ENCODE measurements at places on chromosomes 16 and 17.

- DNase-seq, result no peak
Measured at GRCh38 chr17:49260817-49261291, 30.3 kb upstream of the PHOSPHO1 start.

DNA sequence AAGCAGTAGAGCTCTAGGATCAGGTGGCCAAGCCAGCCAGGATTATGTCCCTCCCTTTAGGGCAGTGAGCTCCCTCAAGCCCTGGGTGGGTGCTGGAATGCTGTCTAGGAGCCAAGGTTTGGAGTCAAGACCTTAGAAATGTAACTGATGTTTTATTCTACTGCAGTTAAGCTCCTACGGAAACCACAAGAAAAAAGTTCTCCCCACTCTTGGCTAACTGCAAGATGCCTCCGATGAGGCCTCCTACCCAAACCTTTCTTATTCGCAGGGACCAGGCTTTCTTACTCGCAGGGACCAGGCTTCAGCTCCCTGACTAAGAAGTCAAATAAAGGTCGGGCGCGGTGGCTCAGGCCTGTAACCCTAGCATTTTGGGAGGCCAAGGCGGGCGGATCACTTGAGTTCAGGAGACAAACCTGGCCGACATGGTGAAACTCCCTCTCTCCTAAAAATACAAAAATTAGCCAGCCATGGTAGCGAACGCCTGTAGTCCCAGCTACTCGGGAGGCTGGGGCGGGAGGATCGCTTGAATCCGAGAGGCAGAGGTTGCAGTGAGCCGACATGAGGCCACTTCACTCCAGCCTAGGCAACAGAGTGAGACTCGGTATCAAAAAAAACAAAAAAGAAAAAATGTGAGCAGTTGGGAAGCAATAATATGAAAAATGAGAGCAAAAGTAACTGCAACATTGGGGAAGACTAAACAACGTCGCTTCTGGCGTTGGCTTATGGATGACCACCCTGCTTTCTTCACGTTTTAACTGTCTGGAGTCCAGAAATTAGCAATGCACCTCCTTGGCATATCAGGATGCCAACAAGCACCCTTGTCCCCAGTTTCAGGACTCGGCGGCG, 31.7 kb upstream of the ARL4D start:
- no peak for DNase-seq

- DNase-seq, result peak; percentile 32
Measured at GRCh38 chr17:40355123-40355803, 9.3 kb downstream of the GJD3 start.

GRCh38 chr16:87740909-87741424, 24.8 kb downstream of the KLHDC4 start:
- no peak for DNase-seq

GRCh38 chr16:51236583-51236982, 85.5 kb upstream of the SALL1 start:
- no peak for DNase-seq

- no peak for DNase-seq
Measured at GRCh38 chr17:11637796-11638195, 39.5 kb downstream of the DNAH9 start.

DNA sequence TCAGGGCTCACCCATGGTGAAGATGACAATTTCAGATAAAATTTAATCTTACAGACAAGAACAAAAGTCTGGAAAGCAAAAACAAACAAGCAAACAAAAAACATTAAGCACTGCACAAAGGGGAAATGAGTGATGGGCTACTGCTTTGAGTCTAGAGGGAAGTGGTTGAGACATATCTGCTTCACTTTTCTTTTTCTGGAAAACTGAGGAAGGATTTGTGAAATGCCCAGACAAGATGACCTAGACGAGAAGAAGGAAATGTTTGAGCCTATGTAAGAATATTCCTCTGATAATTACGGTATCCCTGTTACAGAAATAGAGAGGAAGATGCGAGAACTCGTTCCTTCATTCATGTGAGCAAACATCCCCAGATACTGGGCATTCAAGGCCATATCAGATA, 11.5 kb upstream of the HYDIN start:
- DNase-seq, result no peak

DNA sequence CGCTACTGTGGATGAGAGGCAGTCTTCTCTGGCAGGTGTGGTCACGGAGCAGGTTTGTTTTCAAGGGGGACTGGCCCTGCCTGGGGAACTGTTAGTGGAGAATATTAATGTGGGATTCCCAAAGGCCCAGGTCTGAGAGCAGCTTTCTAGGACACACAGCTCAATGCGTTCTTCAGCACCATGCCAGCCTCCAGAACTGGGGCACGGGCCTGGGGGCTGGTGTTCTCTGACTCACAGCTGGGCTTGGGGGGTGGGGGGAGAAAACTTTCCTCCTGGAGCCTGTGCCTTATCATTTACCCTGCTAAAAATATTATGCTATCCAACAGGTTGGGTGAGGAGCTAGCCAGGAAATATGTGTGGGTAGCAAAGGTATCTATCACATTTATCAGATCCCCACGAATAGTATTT, 13.5 kb upstream of the LHX1 start:
- no peak for DNase-seq

- no peak for DNase-seq
Measured at GRCh38 chr17:77783991-77784820, 174.3 kb upstream of the TNRC6C start.

DNA sequence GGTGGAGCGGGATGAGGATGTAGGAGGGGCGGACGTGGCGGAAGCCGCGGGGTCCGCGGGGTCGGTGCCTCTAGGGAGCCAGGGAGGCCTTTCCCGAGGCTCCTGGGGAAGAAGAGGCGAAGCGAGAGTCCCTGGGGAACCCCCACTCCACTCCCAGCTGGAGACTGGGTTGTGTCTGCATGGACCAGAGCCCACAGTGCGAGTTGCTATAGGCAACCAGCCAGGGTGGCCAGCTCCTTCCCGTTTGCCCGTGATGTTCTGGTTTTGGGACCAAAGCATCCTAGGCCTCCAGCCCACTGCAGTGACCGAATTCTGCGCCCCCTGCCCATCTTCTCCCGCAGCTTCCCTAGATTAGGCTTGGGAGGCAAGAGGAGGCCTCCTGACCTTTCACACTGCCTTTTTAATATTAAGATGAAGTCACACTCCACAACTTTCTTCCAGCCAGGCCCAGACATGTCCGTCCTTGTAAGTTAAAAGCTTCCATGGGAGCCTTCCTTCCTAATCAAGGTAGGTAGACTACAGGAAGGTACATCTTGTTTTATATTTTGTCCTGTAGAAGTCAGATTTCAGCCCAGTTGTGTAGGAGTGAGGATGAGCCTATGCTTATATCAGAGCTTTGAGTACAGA, 469 bp downstream of the AMZ2 start:
- DNase-seq, result peak; percentile 73

DNA sequence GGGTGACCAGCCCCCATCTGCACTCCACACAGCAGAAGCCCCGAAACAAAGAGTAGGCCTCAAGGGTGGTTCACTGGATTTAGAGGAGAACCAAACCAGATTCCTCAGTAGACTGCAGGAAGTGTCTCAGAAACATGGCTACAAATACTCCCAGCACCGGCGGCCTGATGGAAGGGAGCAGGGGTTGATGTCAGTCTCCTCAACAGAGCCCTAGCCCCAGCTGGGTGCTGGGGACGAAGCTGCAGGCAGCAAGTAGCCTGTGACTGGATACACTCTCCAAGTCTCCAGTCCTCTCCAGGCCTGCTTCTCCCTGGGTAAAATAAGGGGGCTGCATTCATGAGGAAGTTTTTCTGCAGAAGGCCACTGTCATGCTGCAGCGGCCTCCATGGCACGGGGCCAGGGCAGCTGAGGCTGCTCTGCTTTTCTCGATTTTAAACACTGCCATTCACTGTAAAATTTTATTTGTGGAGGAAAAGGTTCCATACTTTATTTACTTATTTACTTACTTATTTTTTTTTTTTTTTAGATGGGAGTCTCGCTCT, 36.7 kb upstream of the SREBF1 start:
- DNase-seq, result no peak

GRCh38 chr16:67245186-67245585, 2.1 kb downstream of the FHOD1 start:
- DNase-seq, result no peak

- DNase-seq, result peak; percentile 34
Measured at GRCh38 chr16:30184096-30184890, 891 bp downstream of the CORO1A start.

GRCh38 chr16:52964290-52964689, 88.4 kb downstream of the CHD9NB start:
- no peak for DNase-seq

DNA sequence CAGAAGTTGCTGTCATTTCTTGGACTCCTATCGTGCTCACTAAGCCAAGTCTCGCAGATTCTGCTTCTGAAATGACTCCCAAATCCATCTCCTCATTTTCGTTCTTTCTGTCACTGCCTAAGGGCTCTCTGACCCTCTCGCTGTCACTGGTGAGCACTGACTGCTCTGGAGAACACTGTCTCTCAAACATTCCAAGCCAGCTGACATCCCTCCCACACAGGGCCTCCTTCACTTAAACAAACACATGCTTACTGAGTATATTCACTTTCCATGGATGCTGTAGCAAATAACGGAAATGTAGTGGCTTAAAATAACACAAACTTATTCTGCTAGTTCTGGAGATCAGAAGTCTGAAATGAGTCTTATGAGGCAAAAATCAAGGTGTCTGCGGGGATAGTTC, 18.8 kb downstream of the CACNG1 start:
- DNase-seq, result no peak

- no peak for DNase-seq
Measured at GRCh38 chr16:56513972-56514371, 5.9 kb downstream of the BBS2 start.

- DNase-seq, result no peak
Measured at GRCh38 chr16:63581570-63581969, 1540.3 kb downstream of the CDH11 start.

DNA sequence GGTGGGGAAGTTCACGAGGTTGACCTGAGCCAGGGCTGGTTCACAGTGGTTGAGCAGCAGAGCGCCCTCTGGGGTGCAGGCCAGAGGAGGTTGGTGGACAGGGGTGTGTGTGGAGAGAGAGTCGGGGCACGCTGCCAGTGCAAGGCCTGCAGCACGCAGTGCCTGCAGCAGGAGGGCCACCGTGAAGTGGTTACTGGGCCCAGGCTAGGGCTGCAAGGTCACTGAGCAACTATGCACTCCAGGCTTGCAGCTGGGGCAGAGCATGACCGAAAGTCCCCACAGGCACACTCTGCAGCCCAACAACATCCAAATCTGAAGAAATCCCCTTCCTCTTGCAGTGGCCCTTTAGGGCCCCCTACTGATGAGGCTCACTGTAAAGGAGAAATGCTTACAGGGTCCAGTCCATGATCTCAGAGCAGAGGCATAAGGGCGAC, 89.1 kb upstream of the NOL11 start:
- DNase-seq, result no peak

GRCh38 chr17:53101706-53102105, 721.0 kb upstream of the KIF2B start:
- no peak for DNase-seq

DNA sequence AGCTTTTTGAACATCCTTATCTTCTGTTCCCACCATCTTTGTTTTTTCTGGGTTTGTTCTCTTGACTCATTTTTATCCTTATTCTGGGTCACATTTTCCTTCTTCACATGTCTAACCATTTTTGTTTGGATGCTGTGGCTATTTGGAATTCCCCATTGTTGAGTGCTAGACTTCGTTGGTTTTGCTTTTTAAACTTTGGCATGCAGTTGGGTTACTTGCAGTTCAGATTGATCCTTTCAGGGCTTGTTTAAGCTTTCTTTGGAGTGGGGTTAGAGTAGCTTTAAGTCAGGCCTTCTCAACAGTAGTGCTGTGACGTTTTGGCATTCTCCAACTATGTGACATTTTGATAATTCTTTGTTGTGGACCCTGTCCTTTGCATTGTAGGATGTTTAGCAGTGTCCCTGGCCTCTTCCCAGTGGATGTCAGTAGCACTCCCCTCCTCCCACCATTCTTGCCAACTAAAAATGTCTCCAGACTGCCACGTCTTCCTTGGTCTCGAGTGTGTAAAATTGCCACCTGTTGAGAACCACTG, 21.1 kb downstream of the PRMT7 start:
- DNase-seq, result no peak

GRCh38 chr16:70290949-70291519, 1.7 kb upstream of the AARS1 start:
- DNase-seq, result no peak
